Activated CD4-positive, alpha-beta memory T cell treated with anti-CD3 and anti-CD28 coated beads for 36 hours (primary cell): ENCODE measurements at places on chromosomes 7 and 10. TPM values are rescaled to one million over a fixed set of nuclear protein-coding genes. Genes with fewer than 3 reads are reported as not detected.

GSTO1 gene
- 215 TPM for total RNA-seq

OR2A5 gene
- total RNA-seq: not detected

CLRN3 gene
- total RNA-seq: not detected

CALD1 gene
- 7.5 TPM for total RNA-seq

DNA sequence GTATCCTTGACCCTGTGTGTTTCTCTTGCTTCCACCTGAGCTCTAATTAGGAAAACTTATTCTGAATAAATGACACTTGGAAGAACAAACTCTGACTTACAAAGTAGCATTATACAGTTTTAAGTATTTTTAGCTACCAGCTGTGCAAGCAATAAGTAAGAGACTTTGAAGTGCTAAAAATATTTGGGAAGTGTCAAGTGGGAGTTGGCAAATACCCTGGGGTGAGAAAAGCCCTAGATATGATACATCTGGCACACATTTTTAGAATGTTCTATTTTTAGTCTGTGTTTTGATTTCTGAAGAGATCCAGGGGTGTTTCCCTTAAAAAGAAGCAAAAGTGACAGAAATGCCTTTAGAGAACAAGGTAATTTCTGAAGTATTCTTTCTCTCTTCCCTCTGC is 132.7 kb upstream of the TEX47 start:
- no peak overlapping the region for H3K4me3 ChIP-seq
- no peak overlapping the region for H3K27ac ChIP-seq
- no peaks in the 10 kb centered on the region for H3K4me1 ChIP-seq
- H3K36me3 ChIP-seq: no peaks in the 10 kb centered on the region
- no peak for DNase-seq
- no peaks in the 10 kb centered on the region for H3K27me3 ChIP-seq

DNA sequence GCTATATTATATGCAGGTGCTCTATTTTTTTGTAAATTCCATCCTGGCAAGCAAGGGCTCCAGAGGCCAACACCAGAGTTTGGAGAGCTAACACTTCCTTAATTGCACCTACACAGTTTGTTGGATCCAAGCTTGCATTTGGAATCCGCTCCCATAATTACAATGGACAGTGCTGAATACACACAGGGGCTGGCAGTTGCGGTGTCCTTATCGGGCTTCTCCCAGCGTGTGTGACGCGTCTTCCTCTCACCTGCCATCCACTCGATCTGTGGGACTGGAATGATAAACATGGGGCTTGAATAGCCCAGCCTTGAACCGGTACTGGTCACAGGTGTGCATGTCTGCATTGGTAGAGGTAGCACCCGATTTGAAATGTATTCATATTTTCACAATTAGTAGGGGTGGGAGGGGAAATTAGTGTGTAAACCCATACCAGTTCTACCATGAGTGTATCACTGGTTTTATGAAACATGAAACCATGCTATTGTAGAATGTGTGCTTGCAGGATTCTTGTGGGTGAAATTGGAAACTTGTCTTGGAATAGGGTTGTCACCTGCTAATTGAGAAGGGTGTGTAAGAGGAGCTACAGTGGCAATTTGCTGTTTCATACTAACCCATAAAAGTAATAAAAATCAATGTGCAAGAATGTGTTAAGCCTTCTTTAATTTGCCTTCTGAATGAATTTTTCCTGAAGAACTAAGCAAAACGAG is 316.5 kb downstream of the WDR11 start:
- DNase-seq: no peak
- no peak overlapping the region for H3K27ac ChIP-seq
- no peak overlapping the region for H3K4me3 ChIP-seq
- no peaks in the 10 kb centered on the region for H3K4me1 ChIP-seq
- H3K27me3 ChIP-seq: no peaks in the 10 kb centered on the region
